Ovary (tissue), 10 donors: ENCODE measurements at places on chromosomes 13 and 19. TPM values are rescaled to one million over a fixed set of nuclear protein-coding genes. Genes with fewer than 3 reads are reported as not detected.
A peak's percentile ranks its signal among the peaks of the same experiment; 100 is the strongest.

DNA sequence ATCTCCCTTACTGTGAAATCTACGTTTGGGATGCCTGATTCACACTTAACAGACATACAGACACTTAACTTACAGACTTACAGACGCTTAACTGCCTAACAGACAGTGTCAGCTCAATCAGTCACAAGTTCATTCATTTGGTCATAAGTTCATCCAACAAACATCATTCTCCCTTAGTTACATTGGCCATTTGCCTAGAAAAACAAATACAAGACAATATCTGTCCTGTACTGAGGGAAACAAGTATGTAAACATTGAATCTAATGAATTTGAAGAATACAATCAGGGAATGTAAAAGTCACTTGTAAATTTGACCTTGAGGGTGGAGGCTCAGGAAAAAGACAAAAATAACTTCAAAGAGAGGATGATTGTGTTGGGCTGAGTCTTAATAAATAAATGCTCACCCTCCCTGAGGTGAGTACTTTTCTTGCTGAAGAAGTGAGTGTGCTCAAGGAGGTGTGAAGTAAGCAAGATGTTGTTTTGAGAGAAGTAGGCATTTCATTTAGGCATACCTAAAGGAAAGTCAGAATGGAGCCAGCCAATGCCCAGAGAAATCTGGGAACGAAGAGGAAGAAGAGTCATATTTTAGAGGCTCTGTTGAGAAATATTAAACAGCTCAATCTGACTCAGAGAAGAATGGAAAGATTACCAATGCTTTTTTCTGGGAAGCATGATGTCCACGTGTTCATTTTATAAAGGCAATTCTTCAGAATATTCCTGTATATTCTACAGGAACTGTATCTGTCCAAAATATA, 958.4 kb upstream of the SLC10A2 start:
- no peak overlapping the region for H3K27ac ChIP-seq
- H3K4me1 ChIP-seq = no peaks in the 10 kb centered on the region
- no peak for DNase-seq
- H3K4me3 ChIP-seq = no peak overlapping the region

GRCh38 chr13:67227131-67227983, 2.8 kb downstream of the PCDH9 start:
- no peak for DNase-seq
- H3K4me3 ChIP-seq = no peak overlapping the region
- H3K4me1 ChIP-seq = no peaks in the 10 kb centered on the region
- H3K27me3 ChIP-seq = no peaks in the 10 kb centered on the region
- H3K27ac ChIP-seq = no peak overlapping the region

- no peaks in the 10 kb centered on the region for H3K36me3 ChIP-seq
- no peak for DNase-seq
- H3K27ac ChIP-seq = no peak overlapping the region
- no peaks in the 10 kb centered on the region for H3K27me3 ChIP-seq
Observed at GRCh38 chr19:6041991-6042481, 64.1 kb upstream of the RANBP3 start.

Gene ACP7
- total RNA-seq = not detected

Gene ACTL9
- not detected for total RNA-seq

DNA sequence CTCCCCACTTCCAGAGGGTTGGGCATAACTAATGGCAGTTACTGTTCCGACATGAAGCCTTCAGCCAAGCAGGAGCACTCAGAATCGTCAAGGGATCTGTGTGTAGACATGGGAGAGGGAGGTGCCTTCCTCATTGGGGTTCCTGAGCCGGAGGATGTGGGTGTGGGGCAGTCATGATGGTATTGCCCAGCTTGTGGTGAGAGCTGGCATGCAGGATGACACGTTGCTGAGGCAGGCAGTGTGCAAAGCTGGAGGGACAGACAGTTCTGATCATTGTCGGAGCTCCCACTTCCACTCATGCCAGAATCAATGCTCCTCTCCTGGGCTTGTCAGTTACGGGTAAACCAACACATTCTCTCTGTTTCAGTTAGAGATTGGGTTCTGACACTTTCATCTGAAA, 83.9 kb upstream of the TSC22D1 start:
- H3K36me3 ChIP-seq = no peaks in the 10 kb centered on the region
- H3K27me3 ChIP-seq = no peaks in the 10 kb centered on the region
- H3K27ac ChIP-seq = no peak overlapping the region
- no peak for DNase-seq
- no peak overlapping the region for H3K4me3 ChIP-seq

Gene NOTCH3
- 11.4 TPM for total RNA-seq

GRCh38 chr13:25652764-25653163, 281.0 kb downstream of the ATP8A2 start:
- H3K4me1 ChIP-seq = no peaks in the 10 kb centered on the region
- H3K4me3 ChIP-seq = no peak overlapping the region
- no peak for DNase-seq
- H3K36me3 ChIP-seq = no peaks in the 10 kb centered on the region

Gene LRRC63
- total RNA-seq = not detected

Gene PEAK3
- 0.18 TPM for total RNA-seq

GRCh38 chr13:95023405-95023804, 277.8 kb downstream of the ABCC4 start:
- no peak overlapping the region for H3K4me3 ChIP-seq
- no peaks in the 10 kb centered on the region for H3K4me1 ChIP-seq
- H3K36me3 ChIP-seq = no peaks in the 10 kb centered on the region
- DNase-seq = no peak
- no peaks in the 10 kb centered on the region for H3K27me3 ChIP-seq

GRCh38 chr13:27929868-27930267, 10.1 kb downstream of the PDX1 start:
- no peak overlapping the region for H3K27ac ChIP-seq
- no peaks in the 10 kb centered on the region for H3K4me1 ChIP-seq
- H3K4me3 ChIP-seq = no peak overlapping the region
- no peak for DNase-seq
- H3K27me3 ChIP-seq = no peaks in the 10 kb centered on the region

DNA sequence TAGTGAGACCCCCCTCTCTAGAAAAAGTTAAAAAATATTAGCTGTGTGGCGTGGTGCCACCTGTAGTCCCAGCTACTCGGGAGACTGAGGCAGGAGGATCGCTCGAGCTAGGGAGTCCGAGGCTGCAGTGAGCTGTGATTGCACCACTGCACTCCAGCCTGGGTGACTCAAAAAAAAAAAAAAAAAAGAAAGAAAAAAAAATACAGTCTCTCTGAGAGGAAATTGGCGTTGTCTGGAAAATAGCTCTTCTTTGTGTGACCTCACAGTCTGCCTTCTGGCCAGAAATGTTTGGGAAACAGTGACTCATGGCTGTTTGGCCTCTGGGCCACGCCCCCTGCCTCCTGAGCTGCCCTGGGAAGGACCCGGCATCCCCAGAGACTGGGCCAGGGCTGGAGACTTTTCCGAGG, 10.7 kb downstream of the MARCHF2 start:
- H3K27ac ChIP-seq = peak overlapping the region; percentile 59
- peak; percentile 93 for DNase-seq
- no peak overlapping the region for H3K4me3 ChIP-seq

- H3K4me1 ChIP-seq = no peaks in the 10 kb centered on the region
- H3K27ac ChIP-seq = no peak overlapping the region
- no peak overlapping the region for H3K4me3 ChIP-seq
- H3K27me3 ChIP-seq = no peaks in the 10 kb centered on the region
- H3K36me3 ChIP-seq = no peaks in the 10 kb centered on the region
Observed at GRCh38 chr13:31769575-31769974, 30.2 kb downstream of the RXFP2 start.

Gene URAD
- not detected for total RNA-seq

DNA sequence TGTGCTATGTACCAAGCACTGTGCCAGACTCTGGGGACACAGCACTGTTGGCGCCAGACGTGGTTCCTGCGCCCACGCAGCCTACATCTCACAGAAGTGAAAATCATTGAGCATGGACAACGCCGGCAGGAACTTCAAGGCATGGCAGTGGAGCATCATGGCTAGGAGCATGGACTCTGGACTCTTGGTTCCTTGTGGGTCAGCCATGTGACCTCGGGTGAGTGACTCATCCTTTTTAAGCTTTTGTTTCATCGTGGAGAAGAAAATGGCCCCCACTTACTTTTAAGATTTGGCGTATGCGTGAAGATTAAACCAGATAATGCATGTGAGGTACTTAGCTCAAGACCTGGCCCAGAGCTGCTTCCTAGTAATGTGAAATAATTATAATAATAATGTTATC, 988.5 kb downstream of the UQCRFS1 start:
- no peak overlapping the region for H3K27ac ChIP-seq
- no peaks in the 10 kb centered on the region for H3K36me3 ChIP-seq
- no peaks in the 10 kb centered on the region for H3K4me1 ChIP-seq
- no peaks in the 10 kb centered on the region for H3K27me3 ChIP-seq
- DNase-seq = no peak

GRCh38 chr19:8238251-8238650, 29.1 kb downstream of the CERS4 start:
- H3K27me3 ChIP-seq = no peaks in the 10 kb centered on the region
- no peak for DNase-seq
- no peaks in the 10 kb centered on the region for H3K36me3 ChIP-seq
- H3K4me3 ChIP-seq = no peak overlapping the region

Gene RFPL4AL1
- total RNA-seq = not detected

GRCh38 chr13:51559946-51560735, 24.1 kb upstream of the WDFY2 start:
- DNase-seq = no peak
- H3K4me1 ChIP-seq = no peaks in the 10 kb centered on the region
- no peak overlapping the region for H3K27ac ChIP-seq
- no peak overlapping the region for H3K4me3 ChIP-seq

GRCh38 chr13:67792151-67792676, 562.1 kb upstream of the PCDH9 start:
- H3K4me3 ChIP-seq = no peak overlapping the region
- H3K27me3 ChIP-seq = no peaks in the 10 kb centered on the region
- no peak for DNase-seq
- H3K4me1 ChIP-seq = no peaks in the 10 kb centered on the region
- no peaks in the 10 kb centered on the region for H3K36me3 ChIP-seq

Gene SLC6A16
- total RNA-seq = 7.2 TPM

GRCh38 chr13:20924758-20925394, 22.3 kb upstream of the XPO4 start:
- no peaks in the 10 kb centered on the region for H3K36me3 ChIP-seq
- H3K27ac ChIP-seq = no peak overlapping the region
- H3K4me3 ChIP-seq = no peak overlapping the region

GRCh38 chr19:55048446-55048845, 10.4 kb upstream of the GP6 start:
- no peaks in the 10 kb centered on the region for H3K4me1 ChIP-seq
- H3K27me3 ChIP-seq = no peaks in the 10 kb centered on the region
- DNase-seq = no peak
- no peak overlapping the region for H3K27ac ChIP-seq
- H3K36me3 ChIP-seq = no peaks in the 10 kb centered on the region

Gene ZNF552
- 5.2 TPM for total RNA-seq

Gene CRLF1
- 0.51 TPM for total RNA-seq
